ENCODE measurements at places on chromosomes 6 and 20.

GRCh38 chr6:138146544-138146943, 15.2 kb upstream of the ARFGEF3 start:
- no peak for DNase-seq

GRCh38 chr6:16684896-16685554, 76.2 kb downstream of the ATXN1 start:
- DNase-seq = peak; percentile 74

DNA sequence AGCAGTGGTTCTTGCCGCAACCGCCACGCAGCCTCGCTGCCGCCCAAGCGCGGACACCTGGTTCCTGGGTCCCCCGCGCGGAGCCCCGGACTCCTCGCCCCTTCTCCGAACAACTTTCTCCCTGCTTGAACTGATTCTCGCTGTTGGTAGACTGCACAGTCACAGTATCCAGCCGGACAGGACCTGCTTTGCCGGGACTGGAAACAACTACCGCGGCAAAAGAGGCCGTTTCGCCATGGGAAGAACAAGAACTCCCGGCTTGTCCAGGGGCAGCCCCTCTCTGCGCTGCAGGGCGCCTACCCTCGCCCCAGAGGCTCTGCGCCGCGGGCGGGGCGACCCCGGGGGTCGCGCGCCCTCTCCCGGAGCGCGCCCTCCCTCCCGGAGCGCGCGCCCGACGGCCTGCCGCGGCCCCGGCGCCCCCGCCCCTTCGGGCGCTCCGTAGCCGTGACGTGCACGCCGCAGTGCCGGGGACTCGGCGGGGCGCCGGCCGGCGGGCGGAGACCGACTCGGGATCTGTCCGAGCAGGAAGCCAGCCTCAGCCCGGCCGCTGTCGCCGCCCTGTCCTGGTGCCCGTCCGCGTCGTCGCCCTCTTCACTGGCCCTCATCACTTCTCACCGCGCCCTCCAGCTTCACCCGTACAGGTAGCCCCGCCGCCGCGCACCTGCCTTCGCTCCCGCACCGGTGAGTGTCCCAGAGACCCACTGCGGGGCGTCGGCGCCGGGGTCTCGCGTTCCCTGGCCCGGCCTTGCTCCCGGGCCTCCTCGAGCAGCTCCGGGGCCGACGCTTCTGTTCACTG, at the start of gene MYO6:
TSS of gene MYO6 (plus strand) at position 497 of the 796 bp plus-strand sequence. CDS start 68,309 bp downstream, outside the sequence.
- DNase-seq = peak; percentile 28

DNA sequence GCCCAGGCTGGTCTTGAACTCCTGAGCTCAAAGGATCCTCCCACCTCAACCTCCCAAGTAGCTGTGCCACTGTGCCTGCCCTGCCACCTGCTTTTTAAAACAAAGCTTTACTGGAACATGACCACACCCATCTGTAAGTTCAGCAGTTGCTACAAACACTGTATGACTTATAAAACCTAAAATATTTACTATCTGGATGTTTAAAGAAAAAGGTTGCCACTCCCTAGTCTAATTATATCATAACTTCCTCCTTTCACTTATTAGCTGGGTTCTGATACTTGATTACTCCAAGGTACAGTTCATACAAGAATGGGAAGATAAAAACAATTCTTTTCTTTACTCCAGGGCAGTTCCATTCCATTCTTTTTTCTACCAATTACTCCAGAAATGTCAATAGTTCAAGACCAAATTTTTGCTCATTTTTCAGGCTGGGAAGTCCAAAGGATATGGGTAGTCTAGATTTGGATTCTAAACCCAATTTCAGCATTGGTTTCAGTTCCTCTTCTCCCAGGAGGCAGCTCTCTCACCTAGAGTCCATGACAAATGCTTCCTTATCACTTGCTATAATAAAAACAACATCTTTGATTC, 63.1 kb downstream of the SEC63 start:
- DNase-seq = peak; percentile 4

GRCh38 chr6:55578537-55579363, at the start of gene HMGCLL1:
Gene HMGCLL1 (minus strand): TSS chr6:55579192. CDS start chr6:55579055, 137 bp downstream.
- no peak for DNase-seq

- DNase-seq = no peak
Observed at GRCh38 chr6:37033819-37034795, 28.7 kb downstream of the FGD2 start.

GRCh38 chr6:159727717-159728445, 575 bp downstream of the WTAP start:
- no peak for DNase-seq

DNA sequence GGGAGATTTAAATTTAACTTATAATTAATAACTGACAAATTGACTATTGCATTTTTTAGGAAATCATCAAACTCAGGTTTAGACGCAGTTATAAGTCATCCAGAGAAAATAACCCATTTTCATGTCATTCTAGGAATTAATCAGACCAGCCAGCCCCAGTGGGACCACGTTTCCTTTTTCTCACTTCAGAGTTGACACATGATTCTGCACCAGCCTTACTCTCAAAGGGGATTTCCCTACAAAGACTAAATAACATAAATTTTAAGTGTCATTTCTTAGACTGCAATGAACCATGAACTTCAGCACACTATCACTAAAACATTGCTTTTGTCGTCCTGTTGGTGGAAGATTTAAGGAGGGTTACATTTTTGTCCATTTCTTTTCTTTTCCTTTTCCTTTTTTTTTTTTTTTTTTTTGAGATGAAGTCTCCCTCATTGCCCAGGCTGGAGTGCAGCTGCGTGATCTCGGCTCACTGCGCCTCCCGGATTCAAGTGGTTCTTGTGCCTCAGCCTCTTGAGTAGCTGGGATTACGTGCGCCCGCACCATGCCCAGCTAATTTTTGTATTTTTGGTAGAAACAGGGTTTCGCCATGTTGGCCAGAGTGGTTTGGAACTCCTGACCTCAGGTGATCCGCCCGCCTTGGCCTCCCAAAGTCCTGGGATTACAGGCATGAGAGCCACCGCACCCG, 3.6 kb downstream of the IPCEF1 start:
- DNase-seq = no peak

GRCh38 chr6:2876210-2877056, 26.7 kb downstream of the SERPINB9 start:
- DNase-seq = peak; percentile 94

DNA sequence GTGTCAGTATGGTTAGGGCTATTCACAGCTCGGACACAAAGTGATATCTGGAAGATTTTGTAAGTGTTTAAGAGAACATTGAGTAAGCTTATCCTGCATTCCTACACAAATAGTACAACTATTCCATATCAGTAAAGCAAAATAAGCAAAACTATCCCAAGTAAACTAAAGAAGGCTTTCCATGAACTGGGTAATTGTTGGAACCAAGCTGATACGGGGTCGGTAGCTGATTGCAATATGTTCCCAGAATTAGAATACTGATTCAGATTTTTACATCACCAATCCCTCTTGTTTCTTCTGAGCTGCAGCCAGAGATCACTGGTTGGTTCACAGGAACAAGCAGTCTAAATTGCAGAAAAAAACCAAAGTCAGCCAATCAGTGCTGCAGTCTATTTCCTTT, 54.1 kb downstream of the CDS2 start:
- DNase-seq = no peak

DNA sequence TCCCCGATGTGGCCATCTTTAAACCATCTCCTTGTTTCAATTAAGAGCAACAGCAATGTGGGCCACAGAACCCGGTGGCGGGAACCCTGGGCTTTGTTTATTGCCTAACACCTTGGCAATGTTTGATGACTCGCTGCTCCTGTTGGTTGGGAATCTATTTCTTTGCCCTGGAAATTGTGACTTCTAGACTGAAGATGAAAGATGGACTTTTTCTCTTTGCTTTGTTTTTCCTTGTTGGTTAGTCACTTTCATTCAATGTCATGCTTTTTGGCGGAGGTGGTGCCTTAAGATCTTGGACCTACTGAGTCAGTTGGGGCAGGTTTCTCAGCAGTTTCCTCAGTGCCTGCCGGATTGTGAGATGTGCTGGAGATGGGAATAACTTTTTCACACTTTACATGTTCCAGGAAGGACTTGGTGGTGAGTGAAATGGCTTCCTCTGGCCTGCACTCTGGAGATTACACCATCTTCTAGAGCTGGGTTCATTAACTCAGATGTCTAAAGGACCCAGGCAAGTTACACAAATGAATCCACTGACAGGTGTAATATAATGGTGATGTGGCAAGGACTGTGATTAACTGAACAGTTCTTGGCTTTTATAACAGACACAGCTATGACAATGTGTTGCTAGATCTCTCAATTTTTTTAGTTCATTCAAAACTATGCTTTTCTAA, 56.3 kb downstream of the TSHZ2 start:
- DNase-seq = peak; percentile 5

DNA sequence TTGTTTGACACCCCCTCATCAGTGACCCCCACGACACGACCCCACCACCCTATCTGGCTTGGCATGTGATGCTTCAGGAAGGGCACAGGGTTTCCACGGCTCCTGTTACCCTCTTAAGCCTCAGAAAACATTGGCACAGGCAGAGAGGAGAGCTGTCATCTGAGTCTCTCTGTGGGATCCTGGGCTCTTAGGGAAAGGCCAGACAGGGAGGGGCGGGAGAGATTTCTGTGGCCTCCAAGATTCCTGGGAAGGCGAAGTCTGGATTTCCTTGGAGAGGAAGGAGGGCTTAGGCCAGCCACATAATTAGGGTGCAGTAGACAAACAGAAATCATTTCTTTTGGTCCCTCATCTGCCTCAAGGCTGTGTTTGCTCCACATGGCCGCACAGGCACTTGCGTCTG, 191.6 kb upstream of the SNX9 start:
- DNase-seq = no peak

DNA sequence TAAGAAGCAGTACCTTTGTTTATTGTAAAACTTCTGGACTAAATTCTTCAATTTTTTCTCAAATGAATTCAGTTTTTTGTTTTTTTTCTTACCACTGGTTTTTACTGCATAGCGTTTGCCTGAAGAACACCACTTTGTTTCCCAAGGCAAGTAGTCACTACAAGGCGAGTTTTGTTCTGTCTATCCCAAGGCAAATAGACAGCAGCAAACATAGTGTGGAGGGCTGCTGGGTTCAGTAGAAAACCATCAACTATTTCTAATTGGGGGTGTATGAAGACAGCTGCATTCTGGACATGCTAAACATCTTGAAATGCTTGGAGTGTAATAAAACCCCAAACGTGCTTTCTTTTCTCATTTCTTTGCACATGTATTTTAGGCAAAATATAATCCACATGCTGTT, 197.4 kb downstream of the ESR1 start:
- no peak for DNase-seq

DNA sequence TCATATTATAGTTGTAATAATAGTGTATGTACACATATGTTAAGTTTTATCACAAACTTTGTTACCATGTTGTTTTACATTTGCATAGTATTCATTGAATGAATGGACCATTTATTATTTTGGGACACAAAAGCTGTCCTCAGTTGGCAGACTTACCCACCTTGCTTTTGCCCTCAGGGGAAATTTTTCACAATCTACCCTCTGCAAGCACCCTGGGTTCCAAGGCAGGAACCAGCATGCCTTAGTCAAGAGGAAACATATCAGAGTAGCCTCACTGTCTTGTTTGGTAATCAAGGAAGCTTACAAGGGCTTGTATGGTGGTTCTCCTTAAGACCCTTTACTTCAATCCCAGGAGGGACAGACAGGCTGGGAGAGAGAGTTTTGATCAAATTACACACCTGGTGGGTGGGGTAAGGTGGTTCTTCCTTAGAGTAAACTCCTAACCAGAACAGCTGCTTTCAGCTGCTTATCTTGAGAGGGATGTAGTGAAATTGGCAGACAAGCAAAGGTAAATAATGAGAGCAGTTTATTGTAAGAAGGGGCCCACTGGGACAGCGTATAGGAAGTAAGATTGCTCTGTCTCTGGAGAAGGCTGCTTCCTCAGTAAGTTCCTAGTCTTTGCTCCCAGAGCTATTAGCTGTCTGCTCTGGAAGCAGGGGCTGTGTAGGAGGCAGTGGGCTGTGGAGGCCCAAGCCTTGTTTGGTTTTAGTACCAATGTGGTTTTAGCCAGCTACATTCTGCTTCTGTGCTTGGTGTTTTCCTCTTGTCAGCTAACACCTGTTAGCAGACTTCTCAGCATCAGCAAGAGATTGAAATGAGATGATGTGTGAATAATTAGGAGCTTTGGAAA, 31.1 kb downstream of the BRPF3 start:
- no peak for DNase-seq

DNA sequence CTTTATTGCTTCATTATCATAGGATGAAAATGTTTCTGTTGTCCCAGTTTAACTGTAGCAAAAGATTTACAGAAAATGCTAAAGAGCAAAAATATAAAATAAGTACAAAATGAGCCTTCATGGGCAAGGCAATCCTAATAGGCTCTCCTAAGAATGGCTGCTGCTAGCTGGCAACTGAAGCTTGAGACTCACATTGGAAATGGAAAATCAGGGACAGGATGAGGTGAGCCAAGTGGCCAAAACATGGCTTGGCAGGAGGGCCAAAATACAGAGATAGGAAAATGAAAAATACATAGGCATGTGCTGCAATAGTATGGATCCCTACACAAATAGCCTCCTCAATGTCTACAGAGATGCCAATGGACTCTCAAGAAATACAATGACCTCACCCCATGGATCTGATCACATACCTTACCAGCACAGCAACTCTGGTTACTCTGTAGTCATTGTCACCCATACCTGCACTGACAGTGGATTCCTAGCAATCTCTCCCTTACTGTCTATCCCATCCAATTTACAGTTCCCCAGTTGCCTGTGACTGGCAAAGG, 105.4 kb downstream of the DST start:
- no peak for DNase-seq

DNA sequence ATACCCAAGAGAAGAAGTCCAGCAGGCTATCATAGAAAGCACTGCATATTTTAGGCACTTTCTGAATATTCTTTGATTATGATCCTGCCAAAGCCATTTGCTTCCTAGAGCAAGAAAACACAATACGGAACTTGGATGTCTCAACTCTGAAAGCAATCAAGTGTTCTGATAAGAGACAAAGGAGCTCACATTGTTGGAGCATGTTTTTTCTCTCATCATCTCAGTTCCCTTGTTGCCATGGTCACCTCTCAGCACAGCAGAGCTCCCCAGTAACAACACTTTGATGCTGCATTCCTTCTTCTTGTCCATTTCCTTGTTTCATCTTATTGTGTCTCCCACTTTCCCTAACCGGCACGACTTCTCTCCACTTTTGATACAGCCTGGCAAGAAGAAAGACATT, 168.7 kb upstream of the FUT9 start:
- DNase-seq = no peak

GRCh38 chr6:134585517-134585873, 267.6 kb upstream of the SGK1 start:
- peak; percentile 39 for DNase-seq

DNA sequence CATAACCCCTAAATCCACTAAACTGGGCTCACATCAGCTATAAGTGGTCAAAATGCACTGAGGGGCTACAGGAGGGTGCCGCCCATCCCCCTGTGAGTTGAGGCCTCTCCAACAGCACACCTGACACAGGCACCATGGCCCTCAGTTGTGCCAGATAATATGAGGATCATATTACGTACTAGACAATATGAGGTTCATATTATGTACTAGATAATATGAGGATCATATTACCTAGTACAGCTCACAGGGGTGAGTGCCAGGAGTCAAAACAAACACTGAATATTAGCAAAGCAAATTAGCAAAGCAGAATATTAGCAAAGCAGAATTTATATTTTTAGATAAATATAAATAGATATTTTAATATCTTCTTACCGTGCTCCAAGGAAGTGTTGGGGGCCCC, 35.3 kb downstream of the CD24 start:
- no peak for DNase-seq

- no peak for DNase-seq
Observed at GRCh38 chr6:111870742-111871064, 2.5 kb downstream of the FYN start.

GRCh38 chr6:104940893-104941728, 15.8 kb upstream of the LIN28B start:
- no peak for DNase-seq

Data from A172 (cell line).